ENCODE measurements at places on chromosomes 7 and 10.

DNA sequence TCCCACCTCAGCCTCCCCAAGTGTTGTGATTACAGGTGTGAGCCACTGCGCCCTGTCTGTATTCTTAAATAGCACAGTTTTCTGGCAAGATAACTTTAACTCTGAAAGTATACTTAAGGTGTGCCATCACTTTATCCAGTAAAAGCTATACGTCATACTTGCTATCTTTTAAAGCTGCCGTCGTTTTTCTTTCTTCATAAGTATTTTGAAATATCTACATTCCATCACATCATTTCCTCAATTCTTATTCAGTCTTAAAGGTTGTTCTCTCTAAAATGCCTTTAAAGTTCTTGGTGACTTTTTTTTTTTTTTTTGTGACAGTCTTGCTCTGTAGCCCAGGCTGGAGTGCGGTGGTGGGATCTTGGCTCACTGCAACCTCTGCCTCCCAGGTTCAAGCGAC lies 34.7 kb downstream of the PTPN12 start:
- no peak for DNase-seq

- no peak for DNase-seq
Measured at GRCh38 chr10:114057855-114058254, 14.2 kb downstream of the ADRB1 start.

DNA sequence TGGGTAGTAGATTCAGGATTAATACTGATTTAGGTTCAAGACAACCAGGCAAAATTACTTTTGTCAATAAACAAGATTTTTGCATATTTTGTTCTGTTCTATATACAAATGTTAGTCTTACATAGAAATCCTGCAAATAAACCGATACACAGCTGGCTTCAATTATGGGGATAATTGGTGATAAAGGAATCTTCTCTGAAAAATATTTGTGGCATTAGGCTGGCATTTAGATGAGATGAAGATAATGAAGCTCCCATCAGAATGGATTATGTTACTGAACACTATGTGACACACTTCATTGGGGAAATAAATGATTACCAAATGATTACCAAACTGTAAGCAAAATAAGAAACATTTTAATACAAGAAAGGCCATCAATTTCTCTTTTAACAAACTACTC lies 65.8 kb downstream of the NT5C2 start:
- DNase-seq = no peak

DNA sequence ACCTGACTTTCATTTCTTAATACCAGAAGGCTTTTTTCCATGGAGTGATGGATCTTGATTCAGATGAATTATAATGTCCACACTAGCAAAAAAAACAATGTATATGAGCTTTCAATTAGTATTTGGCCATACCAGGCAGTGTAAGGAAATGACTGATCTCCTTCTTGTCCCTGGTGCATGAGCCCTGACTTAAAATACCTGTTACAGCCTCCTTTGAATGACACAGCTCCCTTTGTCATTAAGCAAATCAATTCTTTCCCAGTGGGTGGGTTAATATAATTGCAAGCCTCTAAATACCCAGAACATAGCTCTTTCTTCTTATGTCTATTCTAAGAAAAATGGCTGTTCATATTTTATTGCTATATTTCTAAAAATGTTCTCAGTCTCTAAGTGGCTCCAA lies 164.7 kb downstream of the C1GALT1 start:
- DNase-seq = no peak

GRCh38 chr7:457814-458510 lies 61.7 kb downstream of the PDGFA start:
- DNase-seq = no peak

DNA sequence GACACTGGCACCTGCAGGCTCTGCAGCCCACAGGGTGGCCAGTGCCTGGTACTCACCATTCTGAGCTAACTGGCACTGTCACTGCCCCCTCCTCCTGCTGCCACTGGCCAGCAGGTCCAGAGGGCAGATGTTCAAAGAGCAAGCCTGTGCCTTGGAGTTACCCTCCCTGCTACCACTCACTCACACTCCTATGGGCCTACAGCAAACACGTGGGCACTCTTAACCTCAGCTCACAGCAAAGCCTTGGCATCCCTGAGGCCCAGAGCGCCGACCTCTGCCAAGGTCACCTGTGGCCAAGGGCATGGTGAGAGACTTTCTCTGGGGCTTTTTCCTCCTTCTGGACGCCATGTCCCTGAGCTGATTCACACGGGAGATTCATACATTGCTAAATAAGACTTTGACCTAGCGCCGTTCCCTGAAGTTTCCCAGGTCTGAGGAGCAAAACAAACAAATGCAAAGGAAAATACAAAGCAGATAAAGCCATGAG lies 270.0 kb upstream of the PPP2R2D start:
- DNase-seq = no peak

GRCh38 chr10:30099101-30099500 lies 39.7 kb upstream of the JCAD start:
- no peak for DNase-seq

DNA sequence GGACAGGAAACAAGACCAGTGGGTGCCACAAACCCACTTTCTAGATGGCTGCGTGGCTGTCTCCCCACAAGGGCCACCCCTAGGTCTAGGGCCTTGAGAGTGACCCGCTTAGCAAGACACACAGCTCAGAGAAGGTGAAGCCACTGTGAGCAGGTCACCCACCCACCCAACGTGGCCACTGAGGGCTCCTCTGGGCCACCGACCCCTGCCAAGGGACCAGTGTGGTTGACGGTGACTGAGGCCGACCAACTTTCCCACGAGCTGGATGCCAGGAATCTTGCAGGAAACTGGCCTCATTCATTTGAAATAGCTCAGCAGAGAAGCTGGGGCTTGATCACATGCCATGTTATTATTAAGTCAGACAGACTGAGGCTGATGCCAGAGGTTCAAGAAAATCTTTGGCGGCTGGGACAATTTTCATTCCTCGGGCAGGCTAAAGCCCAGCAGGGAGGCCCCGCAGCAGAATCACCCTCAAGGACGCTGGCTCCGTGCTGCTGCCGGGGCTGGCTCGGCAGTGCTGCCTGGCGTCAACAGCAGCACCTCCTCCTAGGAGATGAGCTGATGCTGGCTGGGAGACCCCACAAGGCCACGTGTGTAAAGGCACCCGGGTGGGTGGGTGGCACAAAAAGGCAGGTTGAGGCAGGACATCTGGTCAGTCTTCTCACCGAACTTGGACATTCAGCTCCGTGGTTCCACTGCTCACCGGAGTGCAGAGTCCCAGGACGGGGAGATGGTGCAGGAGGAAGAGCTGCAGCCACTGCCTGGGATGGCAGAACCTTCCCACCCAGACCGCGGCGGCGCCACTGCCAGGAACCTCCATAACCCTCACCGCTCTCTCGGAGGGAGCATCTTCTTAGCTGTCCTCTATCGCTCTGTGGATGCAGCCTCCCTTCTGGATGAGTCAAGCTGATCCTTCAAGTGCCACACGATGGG lies 57.8 kb downstream of the ZRANB1 start:
- DNase-seq = no peak

DNA sequence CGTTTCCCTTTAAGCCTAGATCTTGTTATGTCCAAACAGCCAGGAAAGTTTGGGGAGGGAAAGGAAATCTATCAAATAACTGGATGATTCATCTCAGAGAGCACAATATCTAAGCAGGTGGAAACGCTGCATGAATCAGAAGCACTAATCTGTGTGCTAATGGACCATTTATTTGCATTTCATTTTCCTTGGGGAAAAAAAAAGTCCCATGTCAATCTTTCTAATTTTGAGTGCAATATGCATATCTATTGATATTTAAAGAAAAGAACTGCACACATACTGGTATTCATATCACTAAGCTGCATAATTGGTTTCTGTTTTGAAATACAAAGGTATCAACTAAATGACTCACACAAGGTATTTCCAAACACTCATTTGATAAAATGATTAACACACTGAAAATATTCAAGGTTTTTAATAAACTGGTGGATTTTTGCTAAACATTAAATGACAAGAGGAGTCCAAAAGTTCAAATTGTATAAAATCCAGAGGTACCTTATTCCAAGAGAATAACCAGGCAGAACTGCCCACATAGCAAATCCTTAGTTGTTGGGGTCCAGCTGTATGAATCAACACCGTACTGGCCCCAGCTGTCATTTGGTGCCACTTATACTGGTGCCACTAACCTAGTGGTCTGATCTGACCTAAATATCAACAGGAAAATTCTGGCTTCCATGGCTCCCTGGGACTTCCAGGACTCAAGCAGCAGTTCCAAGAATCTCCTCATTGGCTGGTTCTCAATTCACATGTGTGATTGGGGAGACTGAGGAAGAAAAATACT lies 122.2 kb upstream of the SP4 start:
- no peak for DNase-seq

GRCh38 chr10:106216085-106216484 lies 948.4 kb downstream of the SORCS1 start:
- DNase-seq = no peak

DNA sequence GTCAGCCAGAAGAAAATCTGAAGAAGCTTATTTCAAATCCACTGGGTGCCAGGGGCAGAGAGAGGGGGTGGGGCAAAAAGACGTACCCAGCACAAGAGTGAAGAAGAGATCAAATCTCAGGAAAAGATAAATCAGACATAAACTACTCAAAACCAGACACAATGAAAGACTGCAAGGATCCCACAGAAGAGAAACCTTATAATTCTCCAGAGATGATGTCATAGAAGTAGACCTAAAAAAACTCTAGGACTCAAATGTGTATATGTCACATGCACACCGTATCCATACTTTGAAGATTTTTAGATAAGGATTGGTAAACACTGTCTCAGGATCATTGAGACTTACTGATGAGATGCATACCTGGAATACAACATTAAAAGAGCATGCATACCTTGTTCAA lies 98.5 kb upstream of the PIK3CG start:
- DNase-seq = no peak

DNA sequence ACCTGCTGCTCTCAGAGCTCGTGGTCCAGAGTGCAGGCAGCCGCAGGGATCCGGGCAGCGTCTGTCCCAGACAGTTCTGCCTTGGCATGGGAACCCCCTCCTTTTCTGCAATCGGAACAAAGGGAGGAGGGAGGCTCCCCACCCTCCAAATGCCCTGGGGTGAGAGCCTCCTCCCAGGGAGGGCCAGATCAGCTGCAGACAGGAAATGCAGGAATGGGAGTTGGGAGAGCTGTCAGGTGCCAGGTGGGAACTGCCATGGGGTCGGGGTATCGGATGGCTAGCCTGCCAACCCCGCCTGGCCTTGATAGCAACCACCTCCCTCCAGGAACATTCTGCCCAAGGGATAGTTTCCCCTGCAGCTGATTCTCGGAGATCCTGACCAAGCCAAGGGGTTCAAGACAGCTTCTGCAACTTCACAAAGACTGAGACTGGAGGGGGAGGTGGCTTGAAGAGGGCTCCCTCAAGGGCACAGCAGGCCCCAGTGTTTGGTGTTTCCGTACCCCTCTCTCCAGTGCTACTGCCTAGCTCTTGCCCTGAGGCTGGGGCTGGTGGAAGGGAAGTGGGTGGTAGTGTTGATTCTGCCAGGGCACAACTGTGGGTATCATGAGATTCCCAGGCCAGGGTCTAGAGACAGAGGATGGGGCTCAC lies at the start of gene CALML5:
TSS of gene CALML5 (minus strand) at position 78 of the 648 bp plus-strand sequence. CDS start 132 bp downstream, outside the sequence.
- DNase-seq = no peak

DNA sequence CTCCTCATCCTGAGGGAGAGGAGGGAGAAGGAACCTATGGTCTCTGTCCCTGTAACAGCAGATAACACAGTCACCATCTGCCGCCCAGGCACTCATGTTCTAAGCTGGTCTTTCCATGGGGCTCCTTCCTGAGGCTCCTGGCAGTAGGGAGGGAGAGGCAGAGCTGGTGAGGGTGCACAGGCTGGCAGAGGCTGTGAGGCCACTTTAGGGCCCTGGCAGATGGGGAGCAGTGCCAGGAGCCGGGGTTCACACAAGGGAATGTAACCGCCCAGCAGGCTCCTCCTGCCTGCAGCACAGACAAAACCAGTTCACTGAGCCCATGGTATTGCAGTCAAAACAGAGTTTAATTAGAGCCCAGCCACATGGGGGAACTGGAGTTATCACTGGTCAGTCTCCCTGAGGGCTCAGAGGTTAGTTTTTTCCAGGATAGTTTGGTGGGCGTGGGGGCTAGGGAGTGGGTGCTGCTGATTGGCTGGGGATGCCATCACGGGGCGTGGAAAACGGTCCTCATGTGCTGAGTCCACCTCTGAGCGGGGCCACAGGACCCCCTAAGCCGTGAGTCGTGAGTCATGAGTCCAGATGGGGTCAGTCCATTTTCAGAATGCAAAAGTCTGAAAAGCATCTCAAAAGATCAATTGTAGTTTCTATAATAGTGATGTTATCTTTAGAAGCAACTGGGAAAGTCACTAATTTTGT lies 499.3 kb upstream of the FOXK1 start:
- DNase-seq = no peak

GRCh38 chr10:48470115-48470892 lies 134.6 kb downstream of the ARHGAP22 start:
- no peak for DNase-seq

- DNase-seq = no peak
Measured at GRCh38 chr10:69506834-69507713, 55.8 kb downstream of the TSPAN15 start.

- DNase-seq = no peak
Measured at GRCh38 chr7:82266081-82266480, 177.5 kb downstream of the CACNA2D1 start.

DNA sequence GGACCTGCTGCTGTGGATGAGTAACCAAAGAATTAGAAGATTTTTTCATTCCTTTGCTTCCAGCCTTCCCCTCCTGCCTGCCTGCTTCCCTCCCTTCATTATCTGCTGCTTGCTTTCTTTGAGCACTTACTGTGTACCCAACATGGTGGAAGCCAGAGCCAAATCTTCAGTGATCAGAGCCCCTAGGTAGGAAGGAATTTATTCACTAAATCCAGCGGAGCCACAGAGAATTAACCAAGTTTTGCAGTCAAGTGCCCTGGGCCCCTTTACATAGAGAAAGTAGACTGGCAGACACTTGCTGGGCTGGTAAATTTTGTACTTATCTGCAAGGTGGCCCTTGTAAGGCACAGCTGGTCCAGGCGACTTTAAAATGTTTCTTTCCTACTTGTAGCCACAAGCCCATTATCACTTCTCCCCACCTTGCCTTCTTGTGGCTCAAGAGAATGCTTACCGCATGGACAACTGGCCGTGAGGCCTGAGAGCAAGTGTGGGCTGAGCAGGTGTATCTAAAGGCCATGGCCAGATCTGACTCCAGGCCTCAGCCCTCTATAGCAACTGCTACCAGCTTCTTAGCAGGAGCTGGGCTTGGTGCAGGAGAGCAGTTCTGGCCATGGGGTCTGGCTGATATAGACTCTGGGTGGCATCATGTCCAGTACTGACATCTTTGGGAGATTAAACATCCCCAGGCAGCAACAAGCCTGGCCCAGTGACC lies 11.1 kb downstream of the UNC5B start:
- DNase-seq = no peak

DNA sequence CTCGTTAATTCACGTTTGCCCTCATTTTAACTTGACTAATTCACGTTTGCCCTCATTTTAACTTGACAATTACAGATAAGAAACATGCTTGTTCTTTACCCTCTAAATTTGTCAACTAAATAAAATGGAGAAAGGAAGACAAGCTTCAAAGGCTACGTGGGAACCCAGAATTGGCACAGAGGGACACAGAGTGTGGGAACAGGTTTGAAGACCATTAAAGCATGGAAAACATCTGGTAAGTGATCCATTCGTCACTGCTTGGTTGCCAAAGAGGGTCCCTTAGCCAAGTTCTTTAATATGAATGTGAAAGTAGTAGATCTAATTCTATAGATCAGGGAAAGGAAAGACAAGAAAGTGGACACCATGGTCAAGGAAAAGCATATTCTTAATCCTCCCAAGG lies 57.2 kb downstream of the ITIH5 start:
- DNase-seq = no peak

- DNase-seq = no peak
Measured at GRCh38 chr10:48406204-48406603, 99.7 kb downstream of the MAPK8 start.

Measured in nucleus accumbens (tissue), 56 donors.